ENCODE measurements at places on chromosomes 12 and 14.

DNA sequence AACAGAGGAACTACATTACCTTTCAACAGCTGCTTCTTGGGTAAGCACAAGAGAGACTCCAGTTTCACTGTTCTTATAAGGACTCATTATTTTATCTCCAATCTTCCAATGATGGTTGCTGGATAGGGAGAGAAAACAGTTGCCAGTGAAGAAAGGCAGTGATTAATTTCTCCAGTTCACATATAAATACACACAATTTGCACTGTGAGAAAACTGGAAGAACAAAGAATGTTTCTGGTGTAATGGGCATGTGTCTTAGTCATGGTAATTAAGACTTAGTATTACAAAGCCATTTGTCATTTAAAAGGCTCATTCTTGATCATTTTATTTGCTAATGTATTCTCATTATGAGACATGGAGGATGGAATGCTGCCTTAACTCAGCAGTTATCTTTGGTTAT, 78.0 kb upstream of the FAR2 start:
- DNase-seq = no peak

GRCh38 chr14:32552766-32553165, 223.7 kb downstream of the AKAP6 start:
- no peak for DNase-seq

DNA sequence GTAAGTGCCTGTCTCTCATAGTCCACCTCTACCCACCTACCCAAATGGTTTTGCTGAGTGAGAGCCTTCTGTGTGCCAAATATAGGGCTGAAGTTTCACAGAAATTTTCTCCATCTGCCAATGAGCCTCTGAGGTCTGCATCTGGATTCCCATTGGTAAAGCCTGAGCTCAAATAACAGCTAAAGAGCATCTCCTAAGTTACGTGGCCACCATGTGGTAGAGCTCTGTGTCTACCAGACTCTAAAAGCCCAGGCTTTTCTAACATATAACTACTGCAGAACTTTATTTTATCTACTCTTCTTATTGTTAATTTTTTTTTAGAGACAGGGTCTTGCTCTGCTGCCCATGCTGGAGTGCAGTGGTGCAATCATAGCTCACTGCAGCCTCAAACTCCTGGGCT, 16.0 kb downstream of the AMDHD1 start:
- DNase-seq = no peak

DNA sequence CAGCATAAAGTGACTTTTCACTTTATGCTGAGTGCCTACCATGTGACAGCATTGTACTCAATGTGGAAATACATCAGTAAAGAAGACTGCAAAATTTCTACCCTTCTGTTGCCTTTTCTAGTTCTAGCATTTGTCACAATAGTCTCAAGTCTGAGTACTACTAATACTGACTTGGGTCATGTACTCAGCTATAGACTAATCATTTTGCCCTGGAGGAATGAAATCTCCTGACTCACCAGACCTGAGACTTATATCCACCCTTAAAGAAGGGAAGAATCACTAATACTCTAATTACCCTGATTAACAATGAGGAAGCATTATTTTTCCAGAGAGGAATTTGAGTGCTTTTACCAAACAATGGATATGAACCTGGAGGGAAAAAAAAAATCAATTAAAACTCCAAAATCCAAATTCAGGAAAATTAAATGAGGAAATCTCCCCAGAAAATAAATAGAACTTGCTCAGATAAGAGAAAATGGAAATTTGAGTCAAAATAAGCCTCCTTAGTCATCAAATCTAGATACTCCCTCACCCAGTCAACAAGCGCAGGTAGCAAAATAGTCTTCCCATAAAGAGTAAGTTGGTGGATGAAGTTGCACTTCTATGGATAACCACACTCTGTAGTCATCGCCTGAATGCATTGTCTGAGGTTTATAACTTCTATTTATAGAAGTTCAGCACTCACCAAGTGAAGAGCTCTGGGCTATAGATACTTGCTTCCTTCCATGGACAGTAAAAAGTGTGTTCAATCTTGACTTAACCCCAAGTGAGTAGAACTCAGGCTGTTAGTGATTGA, 386.6 kb downstream of the SYT1 start:
- no peak for DNase-seq

- DNase-seq = no peak
Measured at GRCh38 chr14:101917413-101918017, 46.9 kb upstream of the DYNC1H1 start.

GRCh38 chr12:106541201-106541600, 41.6 kb upstream of the RFX4 start:
- DNase-seq = no peak

- DNase-seq = no peak
Measured at GRCh38 chr12:62250671-62251608, 9.3 kb upstream of the USP15 start.

- no peak for DNase-seq
Measured at GRCh38 chr14:55832974-55833373, 253.0 kb downstream of the KTN1 start.

DNA sequence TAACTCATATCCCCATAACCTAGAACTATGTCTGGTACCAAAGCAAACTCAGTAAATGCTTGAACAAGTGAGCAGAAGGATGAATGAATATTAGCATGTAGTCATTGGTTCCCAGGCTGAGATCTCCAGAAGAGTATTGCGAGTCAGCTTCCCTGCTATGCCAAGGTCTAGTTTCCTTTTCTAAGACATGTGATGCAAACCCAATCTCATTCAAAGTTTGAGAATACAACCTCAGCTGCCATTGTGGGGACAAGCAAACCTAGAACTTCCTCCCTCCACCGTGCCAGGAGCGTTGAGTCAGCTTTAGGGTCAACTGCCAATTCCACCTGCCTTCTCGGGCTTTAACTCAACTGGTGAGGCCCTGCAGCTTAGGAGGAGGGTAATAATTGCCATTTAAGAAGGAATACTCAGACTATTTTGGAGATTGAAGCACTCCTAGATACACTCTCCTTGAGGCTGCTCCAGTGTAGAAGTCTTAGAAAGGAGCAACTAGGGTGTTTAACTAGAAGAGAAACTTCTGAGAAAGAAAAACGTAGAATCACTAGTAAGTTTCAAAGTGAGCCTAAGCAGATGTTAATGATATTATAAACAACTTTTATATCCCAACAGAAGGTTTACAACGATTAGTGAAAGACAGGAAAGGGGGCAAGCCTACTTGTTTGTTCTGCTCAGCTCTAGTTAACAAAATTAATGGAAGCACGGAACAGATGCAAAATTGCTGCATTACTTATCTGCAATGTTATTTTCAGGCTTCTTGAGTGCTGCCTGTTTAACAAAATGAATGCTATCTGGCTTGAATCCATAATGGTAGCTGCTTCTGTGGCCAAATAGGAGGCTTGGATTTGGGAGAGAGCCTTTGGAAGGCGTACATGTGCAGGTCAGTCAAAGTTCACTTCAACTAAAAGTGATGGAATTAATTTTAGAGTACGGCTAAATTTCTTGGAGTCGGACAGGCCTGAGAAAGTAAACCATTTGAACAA, 96.9 kb downstream of the HELB start:
- no peak for DNase-seq

DNA sequence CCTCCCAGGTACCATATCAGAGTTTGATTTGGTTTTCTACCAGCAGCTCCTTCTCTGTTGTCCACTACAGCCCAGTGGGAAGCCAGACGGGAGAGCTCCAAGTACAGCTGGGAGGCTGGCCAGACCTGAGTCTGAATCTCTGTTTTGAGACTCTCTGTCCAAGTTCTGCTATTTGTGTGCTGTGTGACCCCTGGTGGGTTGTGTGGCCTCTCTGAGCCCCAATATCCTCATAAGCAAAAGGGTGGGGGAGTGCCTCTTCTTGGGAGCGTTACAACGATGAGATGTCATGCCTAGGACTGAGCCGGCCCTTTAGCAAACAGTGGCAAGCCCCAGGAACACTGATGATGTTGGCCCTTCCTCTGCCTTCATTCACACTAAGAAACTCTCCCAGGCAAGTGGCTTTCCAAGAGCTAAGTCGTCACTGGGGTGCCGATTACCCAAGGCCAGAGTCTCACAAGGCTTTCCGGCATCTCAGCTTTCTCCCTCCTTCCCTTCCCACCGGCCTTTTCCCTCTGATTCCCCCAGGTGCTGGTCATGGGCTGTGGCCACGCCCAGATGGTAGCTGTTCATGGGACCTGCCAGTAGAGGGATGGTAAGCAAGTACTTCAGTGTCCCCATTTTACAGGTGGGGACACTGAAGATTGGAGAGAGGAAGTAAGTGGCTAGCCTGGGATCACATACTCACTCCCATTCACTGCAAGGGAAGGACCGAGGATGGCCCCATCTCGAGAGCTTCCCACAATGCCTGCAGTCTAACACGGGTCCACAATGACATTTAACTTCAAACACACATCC, 47.7 kb downstream of the BCL11B start:
- no peak for DNase-seq

DNA sequence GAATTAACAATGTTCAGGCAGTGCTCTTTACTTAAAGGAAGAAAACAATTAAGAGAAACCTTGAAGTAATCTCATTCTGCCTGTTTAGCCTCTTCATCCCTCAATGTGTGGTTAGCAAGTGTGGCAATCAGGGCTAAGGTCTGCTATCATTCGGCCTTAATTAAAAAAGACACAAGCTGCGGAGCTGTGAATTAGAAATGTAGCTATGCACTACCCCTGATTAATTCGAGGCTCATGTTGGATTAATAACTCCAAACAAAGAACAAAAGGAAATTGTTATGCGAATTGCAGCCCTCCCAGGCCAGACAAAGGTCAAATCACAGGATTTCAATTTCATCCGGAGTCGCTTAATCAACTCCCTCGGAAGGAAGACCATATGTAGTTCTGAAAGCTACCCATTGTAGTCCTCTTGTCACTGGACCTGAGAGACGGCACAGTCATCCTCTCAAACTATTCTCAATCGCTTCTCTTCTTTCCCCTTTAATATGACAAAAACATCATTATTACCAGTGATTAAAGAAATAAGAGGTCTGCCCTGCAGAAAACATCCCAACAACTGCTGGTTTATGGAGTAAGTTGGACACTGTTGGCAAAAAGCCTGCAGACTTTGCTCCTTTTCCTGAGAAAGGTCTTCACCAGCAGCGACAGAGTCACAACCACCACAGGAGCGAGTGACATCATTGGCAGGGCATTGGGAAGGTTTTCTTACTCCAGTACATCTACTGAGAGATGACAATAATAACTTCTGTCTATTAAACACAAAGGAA, 71.1 kb upstream of the SOX5 start:
- DNase-seq = no peak

DNA sequence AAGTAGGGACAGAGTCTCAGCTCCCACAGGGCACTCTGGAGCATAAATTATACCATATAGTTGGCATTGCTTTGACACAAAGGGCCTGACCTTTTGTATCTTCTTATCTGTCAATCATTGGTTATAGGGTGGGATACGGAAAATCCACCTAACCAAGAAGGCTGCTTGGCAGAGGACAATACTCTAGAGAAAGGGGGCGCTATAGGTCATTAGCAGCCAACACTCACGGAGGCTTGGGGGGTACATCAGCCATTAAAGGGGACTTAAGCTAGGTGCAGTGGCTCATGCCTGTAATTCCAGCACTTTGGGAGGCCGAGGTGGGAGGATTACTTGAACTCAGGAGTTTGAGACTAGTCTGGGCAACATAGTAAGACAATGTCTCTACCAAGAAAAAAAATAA, 22.9 kb downstream of the SPTSSA start:
- DNase-seq = no peak

DNA sequence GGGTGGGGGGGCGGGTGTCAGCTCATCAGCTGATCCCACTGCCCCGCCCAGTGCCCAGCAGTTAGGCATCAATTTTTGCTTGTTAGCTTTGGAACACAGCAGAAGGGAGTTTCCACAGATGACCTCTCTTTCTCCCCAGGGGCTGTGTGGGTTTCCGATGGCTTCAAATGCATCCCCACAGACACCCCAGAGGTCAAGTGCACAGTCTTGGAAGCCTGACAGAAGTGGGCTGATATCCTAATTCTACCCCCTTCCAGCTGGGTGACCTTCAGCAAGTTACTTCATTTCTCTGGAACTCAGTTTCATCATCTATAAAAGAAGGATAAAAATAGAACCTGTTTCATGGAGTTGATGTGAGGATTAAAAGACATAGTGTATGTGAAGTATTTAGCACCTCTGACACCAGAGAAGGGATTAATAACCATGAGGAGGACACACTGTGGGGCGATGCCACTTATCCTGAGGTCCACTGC, 22.0 kb downstream of the TTC9 start:
- no peak for DNase-seq

- DNase-seq = no peak
Measured at GRCh38 chr14:61179061-61179690, 102.0 kb downstream of the TMEM30B start.

GRCh38 chr12:129241852-129242251, 388.6 kb downstream of the GLT1D1 start:
- no peak for DNase-seq

DNA sequence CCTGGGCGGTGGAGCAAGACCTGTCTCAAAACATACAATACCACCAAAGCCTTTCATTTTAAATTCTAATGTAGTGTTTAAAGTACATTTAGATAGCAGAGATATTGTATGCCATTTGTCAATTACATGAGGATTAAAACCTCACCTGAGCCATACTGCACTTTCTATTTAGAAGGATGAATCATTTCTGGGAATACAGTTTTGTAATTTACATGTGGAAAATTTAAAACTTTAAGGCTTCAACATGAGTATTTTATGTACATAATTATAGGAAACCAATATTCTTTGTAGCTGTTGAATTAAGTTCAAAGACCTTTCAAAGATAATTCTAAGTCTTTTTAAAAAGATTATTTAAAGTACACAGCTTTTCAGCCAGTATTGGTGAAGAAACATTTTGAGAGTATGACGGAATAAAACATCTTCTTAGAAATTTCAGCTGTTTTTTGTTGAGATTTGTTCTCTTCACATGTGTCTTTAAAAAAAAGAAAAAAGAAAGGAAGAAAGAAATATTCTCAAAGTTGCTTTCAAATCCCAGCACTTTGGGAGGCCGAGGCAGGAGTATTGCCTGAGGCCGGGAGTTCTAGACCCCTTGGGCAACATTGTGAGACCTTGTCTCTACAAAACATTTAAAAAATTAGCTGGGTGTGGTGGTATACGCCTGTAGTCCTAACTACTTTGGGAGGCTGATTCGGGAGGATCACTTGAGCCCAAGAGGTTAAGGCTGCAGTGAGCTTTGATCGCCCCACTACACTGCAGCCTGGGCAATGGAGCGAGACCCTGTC, 34.5 kb upstream of the CCT2 start:
- DNase-seq = no peak

GRCh38 chr12:132529906-132530305, 40.0 kb downstream of the FBRSL1 start:
- DNase-seq = no peak
